ENCODE measurements at places on chromosomes 11 and 22.

DNA sequence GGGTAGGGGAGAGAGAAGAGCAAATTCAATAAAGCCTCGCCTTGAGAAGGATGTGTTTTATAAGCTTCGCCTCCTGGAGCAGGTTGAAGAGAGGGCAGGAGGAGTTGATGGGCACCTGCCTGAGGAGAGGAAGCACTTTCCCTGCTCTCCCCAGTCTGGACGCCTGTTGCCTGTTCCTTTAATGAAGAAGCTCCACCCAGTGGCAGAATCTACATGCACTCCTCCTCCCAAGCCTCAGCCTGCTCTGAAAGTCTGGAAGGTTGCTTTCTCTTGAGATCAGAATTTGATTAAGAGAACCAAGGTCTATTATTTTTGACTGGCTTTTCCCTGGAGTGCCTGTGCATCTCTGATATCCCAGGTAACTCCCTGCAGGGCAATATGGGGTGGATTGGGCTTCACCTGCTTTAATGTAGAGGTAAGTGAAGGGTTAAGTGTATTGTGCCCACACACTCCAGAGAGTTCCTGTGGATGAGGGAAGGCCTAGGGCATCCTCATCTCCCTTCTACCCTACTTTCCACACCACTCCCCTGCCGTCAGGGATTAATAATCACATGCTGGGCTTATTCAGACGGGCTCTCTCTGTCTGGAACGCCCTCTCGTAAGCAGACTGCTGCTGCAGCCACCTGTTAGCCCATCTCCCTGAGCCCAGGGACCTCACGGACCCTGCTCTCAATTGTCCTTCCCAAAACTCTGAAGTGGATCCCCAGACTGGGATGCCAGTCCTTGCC is 22.3 kb downstream of the NTM start:
- no peak for DNase-seq

DNA sequence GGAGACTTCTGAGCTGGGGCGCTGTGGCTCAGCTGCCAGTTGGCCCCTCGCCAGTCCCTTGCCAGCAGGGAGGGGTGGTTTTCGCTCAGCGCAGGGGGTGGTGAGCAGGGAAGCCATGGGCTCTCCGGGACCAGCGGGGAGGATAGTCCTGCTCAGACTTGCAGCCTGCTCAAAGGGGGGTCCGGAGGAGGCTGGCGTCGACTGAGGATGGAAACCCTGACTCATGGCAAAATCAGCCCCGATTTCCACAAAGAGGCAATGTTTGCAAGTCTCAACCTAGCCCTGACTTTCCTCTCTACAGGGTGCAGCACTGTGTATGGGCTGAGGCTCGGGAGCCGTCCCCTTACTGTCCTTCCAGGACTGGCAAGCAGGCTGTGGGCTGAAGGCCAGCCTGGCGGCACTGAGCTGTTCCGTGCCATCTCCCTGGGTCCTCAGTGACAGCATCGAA is 35.1 kb downstream of the FBLN1 start:
- no peak for DNase-seq

- no peak for DNase-seq
These were observed 172.0 kb downstream of the KCNA4 start for GRCh38 chr11:29844701-29845379.

DNA sequence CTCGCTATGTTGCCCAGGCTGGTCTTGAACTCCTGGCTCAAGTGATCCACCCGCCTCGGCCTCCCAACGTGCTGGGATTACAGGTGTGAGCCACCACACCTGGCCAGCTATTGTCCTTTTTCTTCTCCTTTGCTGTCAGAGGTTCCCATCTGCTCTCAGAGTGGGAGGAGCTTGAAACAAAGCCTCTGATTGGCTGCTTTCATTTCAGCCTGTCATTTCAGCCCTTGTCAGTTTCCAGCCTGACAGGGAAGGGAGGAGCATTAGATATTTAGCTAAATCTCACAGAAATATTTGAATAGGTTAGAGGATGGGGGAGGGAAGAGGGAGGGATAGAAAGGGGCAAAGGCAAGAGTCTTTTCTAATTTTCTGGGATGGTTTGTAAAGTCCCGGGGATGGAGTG is 8.7 kb downstream of the SLC22A6 start:
- DNase-seq, result no peak

GRCh38 chr11:35274909-35275785 is 136.2 kb downstream of the CD44 start:
- DNase-seq, result no peak
